ENCODE measurements at places on chromosomes 3 and 15.

DNA sequence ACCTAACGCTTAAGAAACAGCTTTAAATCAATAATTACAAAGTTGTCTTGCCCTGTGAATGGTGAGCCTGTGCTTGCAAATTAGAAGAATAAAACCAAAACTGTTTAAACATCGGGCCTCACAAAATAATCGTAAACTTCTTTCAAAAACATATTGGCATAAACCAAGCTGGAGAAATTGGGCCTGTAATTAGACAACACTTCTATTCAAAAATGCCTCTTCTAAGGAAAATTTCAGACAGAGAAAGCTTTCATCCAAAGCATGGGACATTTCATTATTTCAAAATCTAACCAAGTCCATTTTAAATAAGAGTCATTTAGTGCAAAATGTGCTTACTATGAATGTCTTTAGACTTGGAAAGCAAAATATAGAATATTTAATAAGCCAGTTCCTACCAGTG is 35.5 kb upstream of the GNB4 start:
- no peak for DNase-seq

- no peak for DNase-seq
Observed at GRCh38 chr3:137737208-137737607, 26.9 kb upstream of the SOX14 start.

GRCh38 chr3:48180021-48180420 is 8.2 kb downstream of the CDC25A start:
- DNase-seq = no peak

DNA sequence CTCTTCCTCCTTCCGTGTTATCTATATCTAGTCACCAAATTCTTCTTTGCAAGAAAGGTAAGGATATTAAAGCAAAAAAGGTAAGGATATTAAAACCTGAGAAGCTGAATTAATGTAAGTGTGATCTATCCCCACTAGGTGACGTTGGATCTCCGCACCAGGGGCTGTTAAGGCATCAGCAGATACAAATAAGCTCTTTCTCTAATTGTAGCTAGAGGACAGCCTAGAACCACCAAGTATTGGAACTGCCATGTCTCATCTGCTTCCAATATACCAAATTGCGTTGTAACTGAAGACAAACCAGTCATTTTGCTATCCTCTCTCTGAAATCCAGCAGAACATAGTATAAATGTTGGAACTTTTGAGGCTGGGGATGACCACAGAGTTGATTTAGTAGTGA is 471.2 kb upstream of the TGFBR2 start:
- no peak for DNase-seq

- DNase-seq = no peak
Observed at GRCh38 chr3:46095307-46095706, 68.0 kb upstream of the XCR1 start.

- DNase-seq = no peak
Observed at GRCh38 chr3:152583963-152584362, 251.0 kb upstream of the P2RY1 start.

DNA sequence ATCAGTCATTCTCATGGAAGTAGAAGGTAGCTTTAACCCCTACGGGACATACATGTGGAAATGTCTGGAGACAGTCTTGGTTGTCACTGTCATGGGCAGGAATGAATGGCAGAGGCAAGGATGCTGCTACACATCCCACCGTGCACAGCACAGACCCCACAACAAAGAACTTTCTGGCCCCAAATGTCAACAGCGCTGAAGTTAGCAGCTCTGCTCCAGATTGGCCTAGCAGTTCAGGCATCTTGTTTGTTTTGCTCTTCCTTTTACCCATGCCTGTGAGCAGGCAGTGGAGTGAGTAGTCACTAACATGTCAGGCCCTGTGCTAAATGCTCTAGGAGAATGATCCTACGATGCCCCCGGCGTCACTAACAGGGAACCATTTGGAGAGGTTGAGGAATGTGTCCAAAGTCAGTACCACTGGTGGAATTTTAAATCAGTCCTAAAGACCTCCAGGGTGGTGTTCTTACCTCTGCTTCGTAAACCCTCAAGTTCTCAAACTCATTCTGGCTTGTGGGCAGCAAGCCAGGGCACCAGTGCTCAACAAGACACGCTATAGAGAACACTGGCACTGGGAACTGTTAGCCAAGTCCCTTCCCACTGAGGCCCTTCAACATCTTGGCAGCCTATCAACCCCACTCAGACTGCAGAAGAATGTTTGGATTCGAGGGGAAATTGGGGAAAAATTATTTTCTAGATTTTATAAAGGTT is 142.2 kb downstream of the FOXP1 start:
- no peak for DNase-seq

GRCh38 chr3:18086078-18086477 is 339.1 kb downstream of the SATB1 start:
- no peak for DNase-seq

DNA sequence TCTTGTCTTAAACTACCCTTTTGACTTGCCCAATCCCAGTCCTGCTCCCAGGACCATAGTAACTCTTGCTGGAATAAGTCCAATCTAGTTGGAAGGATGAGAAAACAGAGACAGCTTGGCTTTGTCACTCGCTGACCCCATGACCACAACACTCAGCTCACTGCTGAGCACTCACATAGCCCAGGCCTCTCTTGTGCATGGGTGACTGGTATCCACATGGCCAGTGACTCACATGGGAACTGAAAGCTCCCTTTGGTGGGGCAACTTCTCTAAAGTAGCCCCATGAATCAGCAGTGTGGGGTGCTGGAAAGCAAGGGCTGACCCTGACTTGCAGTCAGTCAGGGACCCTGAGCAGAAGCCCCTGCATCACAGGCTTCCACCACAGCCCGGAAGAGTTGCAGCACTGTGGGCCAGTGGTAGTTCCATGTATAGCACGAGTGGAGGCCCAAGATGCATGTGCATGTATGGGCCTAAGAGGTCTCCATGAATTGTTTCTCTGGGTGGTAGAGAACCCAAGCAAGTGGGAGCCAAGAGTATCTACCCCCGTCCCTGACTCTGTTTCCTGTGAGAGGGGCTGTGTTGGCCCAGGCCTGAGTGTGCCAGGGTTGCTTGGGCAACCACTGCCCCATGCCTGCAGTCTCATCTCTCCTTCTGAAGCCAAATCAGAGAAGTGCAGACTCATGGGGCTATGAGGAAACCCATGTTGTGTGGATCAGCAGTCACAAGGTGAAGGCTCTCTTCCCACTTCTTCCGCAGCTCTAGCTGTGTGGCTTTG is 62.1 kb upstream of the XCR1 start:
- DNase-seq = no peak

GRCh38 chr3:195302431-195302830 is 31.5 kb upstream of the XXYLT1 start:
- no peak for DNase-seq
